AML-193 (cell line): ENCODE measurements at places on chromosomes 3 and 15.
A peak's percentile ranks its signal among the peaks of the same experiment; 100 is the strongest.

DNA sequence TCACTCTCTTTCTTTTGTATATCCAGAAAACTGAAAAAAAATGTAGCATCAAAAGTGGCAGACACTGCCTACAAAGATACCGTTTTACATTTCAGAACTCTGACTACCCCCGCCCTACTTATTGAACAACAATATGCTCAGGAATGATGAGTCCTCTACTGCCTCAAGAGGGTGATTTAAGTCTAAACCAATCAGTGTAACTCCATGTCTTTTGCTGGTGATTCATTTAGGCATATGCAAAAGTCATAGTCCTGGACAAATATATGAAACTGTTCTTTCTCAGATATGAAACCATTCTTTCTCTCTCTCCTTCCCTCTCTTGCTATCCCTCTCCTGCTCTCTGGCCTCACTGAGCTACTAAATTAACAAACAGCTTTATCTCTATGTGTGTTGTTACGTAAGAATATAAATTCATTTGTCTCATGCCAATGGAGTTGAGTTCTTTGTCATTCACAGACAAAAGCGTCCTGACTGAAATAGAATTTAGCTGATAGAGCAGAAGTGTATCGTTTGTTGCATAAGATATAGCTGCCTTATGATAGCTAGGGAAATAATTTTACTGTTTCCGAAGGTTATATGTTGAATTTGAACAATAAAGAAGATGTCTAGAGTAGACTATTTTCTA is 133.7 kb upstream of the OSTN start:
- no peak for DNase-seq

DNA sequence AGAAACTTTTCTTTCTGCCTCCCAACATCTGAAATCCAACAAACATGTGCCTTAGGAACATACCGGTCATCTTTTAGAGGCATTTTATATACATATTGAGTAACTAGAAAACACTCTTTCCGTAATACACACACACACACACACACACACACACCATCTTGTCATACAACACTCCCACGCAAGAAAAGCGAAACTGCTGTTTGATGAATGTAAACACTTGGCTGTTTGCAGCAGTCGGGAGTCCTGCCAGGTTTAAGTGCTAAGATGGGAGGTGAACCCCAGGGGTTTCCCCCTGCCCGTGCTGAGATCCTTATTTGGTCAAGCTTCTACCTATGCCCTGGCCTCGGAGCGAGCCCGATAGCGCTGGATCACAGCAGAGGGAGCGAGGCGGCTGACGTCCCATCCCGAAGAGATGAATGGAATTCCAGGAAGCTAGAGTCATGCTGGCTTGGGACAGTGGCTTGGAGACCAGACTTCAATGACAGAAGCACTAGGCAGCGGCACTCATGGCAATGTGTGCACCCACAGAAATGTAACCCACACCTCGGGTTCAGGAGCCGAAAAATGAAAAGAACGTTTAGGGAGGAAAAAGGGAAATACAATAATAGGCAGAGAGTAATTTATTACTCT is 1.3 kb upstream of the THBS1 start:
- DNase-seq = no peak

DNA sequence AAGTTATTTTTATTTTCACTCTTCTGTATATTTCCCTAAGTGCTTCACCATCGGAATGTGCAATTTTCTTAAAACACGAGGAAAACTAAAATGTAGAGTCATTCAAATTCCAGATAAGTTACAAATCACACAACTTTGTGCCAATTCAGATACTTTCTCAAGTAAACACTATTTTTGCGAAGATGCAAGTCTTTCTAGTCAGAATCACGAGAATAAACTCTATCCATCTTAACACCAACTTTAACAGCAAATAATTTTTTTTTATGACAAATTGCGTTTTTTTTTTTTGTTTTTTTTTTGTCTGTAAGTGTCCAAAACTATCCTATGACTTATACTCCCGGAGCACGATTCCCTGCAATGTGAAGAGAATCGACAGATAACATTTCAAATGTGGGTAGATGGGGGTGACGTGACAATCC is 1.3 kb downstream of the STAG1 start:
- no peak for DNase-seq

GRCh38 chr3:34868935-34869334 is 770.4 kb upstream of the ARPP21 start:
- DNase-seq = no peak

- peak; percentile 62 for DNase-seq
Measured at GRCh38 chr3:58299839-58300516, 6.1 kb upstream of the RPP14 start.

- DNase-seq = no peak
Measured at GRCh38 chr15:84844964-84845363, 27.8 kb downstream of the ALPK3 start.

GRCh38 chr3:55183201-55183600 is 255.3 kb upstream of the LRTM1 start:
- DNase-seq = no peak

DNA sequence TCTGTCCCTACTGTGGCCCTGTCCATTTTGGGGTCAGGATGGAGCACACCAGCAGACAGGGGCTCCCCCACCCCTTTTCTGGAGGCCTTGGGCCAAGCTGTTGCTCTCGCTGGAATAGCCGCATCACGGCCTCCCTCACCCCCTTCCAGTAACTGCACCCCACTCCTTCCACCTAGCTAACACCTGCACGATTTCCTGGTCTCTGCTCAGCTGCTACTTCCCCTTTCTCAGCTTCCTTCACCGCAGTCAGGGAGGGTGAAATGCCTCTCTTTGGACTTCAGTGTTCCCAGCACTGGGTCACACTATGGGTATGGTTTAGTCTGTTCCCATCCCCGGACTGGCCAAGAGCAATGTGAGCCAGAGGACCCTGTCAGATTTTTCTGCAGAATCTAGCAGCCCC is 400.2 kb downstream of the MCTP2 start:
- no peak for DNase-seq

- DNase-seq = no peak
Measured at GRCh38 chr15:44092221-44092620, 102.8 kb downstream of the FRMD5 start.

DNA sequence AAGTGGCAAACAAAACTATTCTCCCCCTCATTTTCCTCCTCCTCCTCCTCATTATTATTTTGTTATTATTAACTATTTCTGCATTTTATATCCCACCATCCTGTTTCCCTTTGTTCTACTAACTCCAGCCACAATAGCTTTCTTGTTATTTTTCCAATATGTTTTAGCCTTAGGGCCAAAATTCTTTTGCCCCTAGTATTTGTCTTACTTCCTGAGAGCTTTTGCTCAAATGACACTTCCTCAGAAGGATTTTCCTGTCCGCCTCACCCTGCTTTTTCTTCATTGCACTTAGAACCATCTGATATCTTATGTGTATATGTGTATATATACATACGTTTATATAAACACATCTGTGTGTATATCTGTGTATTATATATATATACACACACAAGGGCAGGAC is 32.7 kb upstream of the NUDT16 start:
- no peak for DNase-seq

- DNase-seq = no peak
Measured at GRCh38 chr15:31458596-31459399, 132.2 kb downstream of the KLF13 start.

GRCh38 chr3:52777127-52777958 is at the start of gene ITIH1:
Gene ITIH1 (plus strand): TSS chr3:52777599. CDS start chr3:52777616, 17 bp downstream.
- DNase-seq = no peak

DNA sequence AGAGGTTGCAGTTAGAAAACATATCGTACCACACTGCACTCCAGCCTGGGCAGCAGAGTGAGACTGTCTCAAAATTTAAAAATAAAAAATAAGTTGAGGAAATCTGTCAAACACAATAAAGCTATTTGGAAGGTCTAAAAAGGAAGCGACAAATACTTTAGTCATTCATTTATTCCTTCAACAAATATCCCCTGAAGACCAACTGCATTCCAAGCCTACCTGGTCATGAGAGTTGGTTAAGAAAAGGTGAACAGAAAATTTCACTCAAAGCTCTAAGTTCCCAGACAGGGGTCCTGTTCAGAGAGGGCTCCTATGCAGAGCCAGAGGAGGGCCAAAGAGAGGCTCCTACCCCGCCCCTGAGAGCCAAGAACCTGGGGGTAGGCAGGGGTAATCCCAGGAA is 15.4 kb upstream of the PRKAR2A start:
- no peak for DNase-seq

DNA sequence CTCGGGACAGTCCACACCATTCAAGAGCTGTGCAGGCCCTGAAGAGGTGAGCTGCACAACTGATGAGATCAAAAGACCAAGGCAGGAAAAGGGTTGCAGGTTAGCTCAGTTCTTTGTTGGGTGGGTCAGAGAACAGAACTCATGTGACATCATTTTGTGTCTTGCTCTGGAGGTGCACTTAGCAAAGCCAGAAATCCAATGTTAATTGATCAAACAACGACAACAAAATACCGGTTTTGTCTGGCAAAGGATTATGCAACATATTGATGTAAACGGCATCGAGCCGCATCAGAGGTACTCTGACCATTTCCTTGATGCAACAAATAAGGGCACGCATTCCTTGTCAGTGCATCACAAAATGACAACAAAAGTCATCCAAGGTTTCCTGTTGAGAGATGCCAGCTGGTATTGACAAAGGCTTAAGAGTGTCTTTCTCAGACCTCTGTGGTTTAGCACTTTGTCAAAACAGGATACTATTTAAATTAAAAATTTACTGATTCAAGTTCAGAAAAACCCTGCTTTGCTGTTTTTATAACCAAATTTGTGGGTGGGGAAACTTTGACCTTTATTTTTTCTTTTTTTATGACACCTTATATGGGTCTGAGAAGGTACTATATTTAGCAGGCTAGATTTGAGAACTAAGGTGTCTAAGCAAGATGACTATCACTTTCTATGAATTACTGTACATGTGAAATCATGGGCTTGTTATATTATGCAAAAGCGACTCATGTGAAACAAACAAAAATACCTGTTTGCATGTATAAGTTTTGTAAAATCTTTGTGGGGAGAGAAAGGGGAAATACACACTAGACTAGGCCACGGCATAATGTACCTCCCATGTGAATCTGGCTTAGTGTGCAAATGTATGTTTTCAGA is 496.1 kb downstream of the FOXP1 start:
- DNase-seq = no peak

DNA sequence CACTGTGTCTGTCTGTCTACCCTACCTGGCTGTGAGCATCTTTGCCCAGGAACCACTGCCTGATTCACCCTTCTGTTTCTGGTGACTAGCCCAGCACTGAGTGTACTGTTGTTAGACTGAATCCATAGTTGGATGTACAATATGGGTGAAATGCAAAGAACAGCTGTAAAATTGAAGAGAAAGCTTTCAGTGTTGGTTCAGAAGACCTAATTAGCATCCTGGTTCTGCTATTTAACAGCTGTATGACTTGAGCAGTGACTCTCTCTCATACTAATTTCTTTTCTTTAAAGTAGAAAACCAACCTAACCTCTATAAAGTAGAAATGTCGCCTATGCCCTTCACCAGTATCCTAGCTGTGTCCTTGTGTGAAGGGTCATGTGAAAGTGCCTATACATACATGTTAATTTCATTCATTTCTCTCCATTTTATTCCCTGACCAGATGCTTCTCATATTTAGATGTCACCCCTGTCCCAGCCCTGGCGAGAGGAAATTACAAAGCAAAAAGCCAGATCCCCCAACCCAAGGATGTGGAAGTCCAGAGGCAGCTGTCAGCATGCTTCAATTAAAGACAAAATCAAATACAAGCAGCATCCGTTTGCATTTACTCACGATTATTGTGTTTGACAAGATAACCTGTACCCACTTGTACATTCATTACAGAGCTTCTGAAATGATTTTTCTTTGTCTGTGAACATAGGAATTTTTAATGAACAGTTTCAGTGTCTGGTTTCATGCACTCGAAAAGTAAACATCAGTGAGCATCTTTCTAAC is 305.7 kb upstream of the ICE2 start:
- DNase-seq = no peak

DNA sequence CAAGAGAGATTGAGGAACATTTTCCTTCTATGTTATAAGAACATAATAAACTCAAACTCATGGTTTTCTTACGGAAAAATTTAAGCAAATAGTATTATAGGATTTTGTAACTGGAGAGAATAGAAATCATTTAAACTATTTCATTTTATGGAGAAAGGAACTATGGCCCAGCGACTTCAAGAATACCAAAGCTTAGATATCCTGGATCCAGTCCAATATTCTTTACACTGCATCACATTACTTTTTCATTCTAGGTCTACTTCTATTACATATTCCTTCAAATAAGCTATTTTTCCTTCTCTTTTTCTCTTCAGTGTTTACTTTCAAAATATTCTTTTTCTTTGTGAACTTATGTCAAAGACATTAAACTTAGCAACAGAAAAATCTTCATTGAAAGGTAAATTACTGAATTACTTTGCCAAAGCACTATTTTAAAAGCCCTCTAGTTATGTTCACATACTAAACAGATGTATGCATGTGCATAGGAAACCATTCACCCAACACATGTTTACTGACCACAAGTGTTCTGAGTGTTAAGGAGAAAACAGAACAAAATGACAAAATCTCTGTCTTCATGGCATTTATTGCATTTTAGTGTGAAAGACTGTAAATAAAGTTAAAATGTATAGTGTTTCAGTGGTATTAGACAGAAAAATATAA is 20.4 kb downstream of the KPNA4 start:
- no peak for DNase-seq
